ENCODE measurements at places on chromosomes 11 and 22.

GRCh38 chr11:64874308-64875240 lies 3.8 kb downstream of the EHD1 start:
- DNase-seq = no peak

DNA sequence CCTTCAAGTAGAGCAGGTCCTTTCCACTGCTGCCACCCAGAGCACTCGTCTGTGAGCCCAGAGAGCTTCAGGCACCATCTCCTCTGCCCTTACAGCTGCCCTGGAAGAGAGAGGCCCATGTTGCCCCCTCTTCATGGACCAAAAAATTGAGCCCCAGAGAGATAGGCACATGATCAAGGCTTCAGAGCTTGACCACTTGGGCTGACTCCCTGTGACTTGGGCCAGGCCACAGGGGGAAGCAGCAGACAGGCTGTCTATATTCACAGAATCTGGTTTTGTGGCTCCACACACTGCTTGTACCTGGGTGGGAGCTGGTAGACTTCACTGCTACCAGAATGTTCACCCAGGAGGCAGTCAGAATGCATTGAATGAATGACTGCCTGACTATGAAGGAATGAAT lies 58.2 kb downstream of the SMIM38 start:
- no peak for DNase-seq

- no peak for DNase-seq
These were observed 1.4 kb downstream of the CORO1B start for GRCh38 chr11:67441731-67442351.

DNA sequence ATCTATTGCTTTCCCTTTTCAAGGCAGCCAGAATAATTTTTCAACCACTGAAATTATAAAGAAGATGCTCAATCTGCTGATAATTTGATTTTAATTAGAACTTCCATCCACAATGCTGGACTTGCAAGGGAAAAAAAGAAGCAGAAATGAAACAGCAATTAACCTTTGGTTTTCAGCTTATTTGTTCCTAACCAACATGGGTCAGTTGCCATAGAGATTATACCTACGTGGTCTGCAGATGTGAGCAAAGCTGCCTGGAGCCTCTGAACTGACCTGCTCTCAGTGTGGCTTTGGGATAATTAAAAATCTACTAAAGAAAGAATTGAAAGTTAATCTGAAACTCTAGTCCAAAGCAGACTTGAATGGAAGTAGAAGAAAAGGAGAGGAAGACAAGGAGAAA lies 195.7 kb upstream of the API5 start:
- DNase-seq = no peak

GRCh38 chr11:12397931-12398334 lies 20.6 kb downstream of the PARVA start:
- no peak for DNase-seq

DNA sequence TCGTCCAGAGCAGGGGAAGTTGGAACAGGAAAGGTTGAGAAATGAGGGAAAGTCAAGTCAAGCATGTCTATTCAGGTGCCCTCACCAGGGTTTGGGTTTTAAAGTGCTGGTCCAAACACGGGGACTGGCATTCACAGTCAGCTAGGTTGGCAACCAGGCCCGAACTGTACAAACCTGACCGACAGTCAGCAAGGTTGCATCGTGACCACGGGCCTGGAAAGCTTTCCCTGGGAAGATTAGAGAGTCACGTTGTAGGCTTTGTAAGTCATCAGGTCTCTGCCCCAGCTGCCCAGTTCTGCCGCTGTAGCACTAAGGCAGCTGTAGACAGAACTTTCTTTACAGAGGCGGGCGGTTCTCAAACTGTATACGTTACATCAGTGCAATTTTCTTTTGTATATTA lies 7.4 kb downstream of the KRTAP5-10 start:
- DNase-seq = no peak
